ENCODE measurements at places on chromosomes 7 and 10. TPM values are rescaled to one million over a fixed set of nuclear protein-coding genes. Genes with fewer than 3 reads are reported as not detected.

DNA sequence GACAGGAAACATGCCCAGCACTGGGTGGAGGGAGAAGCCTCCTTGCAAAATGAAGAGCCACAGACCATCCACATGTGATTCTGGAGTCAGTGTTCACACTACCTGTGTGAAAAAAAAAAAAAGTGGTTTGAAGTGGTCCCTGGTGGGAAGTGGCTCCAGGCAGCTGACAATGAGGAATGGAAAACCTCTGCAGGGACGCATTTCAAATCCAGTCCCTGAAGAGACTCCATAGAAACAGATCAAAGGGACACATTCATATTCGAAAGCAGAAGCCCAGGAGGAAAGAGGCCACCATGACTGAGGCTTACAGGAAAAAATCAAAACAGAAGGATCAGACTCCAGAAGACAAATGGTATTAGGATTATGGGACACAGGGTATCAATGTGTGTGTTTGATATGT lies 11.5 kb upstream of the TCERG1L start:
- no peak for DNase-seq

DNA sequence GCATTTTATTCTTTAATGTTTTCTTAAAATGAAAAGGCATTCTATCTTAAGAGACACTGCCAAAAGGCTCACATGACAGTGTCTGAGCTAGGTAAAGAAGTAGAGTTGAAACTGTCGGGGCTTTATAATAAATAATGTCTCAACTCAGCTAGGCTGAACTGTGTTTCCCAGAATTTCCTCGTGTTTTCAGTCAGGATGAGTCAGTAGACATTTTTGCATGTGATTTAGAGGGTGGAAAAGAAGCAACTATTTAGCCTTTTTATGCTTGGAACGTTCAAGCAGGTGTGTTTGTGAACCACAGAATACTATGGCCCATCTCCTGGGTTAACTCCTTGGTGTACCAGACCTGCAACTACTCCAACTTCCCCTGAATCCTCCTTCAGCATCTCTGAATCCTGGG lies 23.4 kb upstream of the LIPA start:
- DNase-seq = no peak

DNA sequence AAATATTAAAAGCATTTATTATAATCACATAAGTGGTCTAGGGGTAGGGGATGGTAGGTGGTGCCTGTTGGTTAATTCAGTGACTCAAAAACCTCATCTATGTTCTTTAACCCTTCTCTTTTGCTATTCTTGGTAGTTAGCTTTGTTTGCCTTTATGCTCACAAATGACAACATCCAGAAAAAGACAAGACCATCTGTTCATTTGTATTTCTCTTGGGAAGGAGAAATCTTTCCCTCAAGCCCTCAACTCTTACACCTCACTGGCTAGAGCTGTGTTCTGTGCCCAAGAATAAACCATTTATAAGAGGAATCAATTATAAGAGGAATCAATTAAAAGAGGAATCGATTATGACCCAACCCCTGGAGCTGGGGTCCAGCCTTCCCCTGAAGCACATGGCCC lies 10.8 kb upstream of the IFRD1 start:
- no peak for DNase-seq

GRCh38 chr10:77319557-77319956 lies 318.1 kb downstream of the KCNMA1 start:
- no peak for DNase-seq

The SLC18A3 gene
- total RNA-seq = not detected

The ANKRD61 gene
- not detected for total RNA-seq

All from CD4-positive, alpha-beta T cell (primary cell).